Karpas-422 (cell line): ENCODE measurements at places on chromosomes 16 and 17. TPM values are rescaled to one million over a fixed set of nuclear protein-coding genes. Genes with fewer than 3 reads are reported as not detected.

GRCh38 chr17:3600529-3601205 lies 8.5 kb downstream of the TRPV1 start:
- no peaks in the 10 kb centered on the region for H3K4me1 ChIP-seq
- H3K4me3 ChIP-seq: no peak overlapping the region
- H3K36me3 ChIP-seq: no peaks in the 10 kb centered on the region

DNA sequence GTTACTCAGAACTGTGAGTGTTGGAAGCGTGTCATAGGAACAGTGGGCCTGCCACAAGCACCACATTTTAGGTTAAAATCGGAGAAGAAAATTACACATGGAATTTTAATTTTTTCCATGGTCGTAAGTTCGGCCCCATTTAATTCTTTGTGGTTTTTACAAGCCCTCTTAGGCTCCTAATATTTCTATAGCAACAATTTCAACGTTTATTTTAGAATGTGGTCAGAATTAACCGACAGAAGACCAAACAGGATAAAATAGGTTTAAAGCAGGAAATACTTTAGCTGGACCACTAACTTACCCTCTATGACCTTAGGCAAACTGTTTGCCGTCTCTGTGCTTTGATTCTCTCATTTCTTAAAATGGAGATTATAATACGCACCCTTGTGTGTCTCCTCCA lies 69.9 kb downstream of the FTO start:
- H3K4me1 ChIP-seq: peaks cover 92% of the 10 kb centered on the region
- no peak overlapping the region for H3K4me3 ChIP-seq
- peak overlapping the region; percentile 72; the same call in 1 of the 2 replicates for H3K27ac ChIP-seq
- H3K27me3 ChIP-seq: no peaks in the 10 kb centered on the region

DNA sequence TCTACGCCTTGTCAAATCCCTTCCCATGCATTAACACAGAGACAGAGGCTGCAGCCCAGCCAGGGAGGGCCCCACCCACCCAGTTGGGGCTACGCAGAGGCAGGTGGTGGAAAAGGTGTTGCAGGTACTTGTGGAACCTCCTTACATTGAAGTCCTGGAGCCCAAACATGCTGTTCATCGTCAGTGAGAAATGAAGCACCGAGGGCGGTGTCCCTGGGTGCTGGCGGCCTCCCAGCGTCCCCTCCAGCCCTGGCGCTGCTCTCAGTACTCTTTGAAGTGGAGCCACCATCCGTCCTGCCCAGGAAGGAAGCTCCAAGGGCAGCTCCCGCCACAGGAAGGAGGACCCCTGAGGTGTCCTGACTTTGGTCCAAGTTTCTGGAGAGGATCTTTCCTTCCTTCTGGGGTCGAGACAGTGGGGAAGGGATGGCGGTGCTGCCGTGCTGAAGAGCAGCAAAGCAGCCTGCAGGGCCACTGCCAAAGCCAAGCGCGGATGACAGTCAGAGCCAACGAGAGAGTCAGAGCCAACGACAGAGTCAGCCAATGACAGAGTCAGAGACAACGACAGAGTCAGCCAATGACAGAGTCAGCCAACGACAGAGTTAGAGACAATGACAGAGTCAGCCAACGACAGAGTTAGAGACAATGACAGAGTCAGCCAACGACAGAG lies 23.4 kb downstream of the LMF1 start:
- no peaks in the 10 kb centered on the region for H3K4me1 ChIP-seq
- H3K4me3 ChIP-seq: no peak overlapping the region
- DNase-seq: no peak
- peaks cover 4% of the 10 kb centered on the region; the same call in 1 of the 2 replicates for H3K36me3 ChIP-seq

DNA sequence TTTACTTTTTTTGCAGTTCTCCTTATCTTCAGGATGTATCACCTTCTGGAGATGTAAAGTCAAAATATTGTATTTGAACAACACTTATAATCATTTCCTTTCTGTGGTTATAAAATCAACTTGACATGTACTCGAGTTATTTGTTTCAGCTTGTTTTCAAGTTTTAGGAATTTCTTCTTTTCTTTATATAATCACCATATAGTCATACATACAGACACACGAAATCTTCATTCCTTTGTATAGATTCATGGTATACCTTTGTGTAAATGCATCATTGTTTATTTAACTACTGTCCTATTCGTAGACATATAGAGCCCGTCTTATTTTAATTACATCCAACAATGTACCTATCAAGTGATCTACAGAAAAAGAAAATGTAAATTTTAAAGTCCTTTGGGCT lies 40.1 kb downstream of the CMC2 start:
- H3K4me1 ChIP-seq: no peaks in the 10 kb centered on the region
- no peak overlapping the region for H3K4me3 ChIP-seq
- H3K36me3 ChIP-seq: no peaks in the 10 kb centered on the region
- DNase-seq: no peak
- no peaks in the 10 kb centered on the region for H3K27me3 ChIP-seq

GRCh38 chr17:59129814-59130213 lies 23.1 kb upstream of the TRIM37 start:
- H3K36me3 ChIP-seq: peaks cover 18% of the 10 kb centered on the region; the same call in 1 of the 2 replicates
- H3K27ac ChIP-seq: no peak overlapping the region
- DNase-seq: no peak

DNA sequence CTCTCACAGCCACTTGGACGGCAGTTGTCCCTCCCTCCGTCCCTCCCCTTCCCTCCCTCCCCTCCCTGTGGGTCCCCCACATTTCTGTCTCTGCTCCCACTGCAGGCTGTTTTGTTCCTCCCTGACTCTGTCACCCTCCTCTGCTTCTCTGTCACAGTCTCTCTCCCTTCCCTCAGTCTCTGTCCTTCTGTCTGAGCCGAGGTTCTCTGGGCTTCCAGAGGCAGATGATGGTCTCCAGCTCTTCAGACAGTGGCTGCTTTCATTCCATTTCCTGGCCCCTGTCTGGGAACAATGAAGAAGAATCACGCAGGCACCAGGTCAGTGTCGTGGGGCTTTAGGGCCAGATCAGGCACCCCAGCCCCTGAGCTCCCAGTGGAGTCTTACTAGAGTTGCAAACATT lies 8.8 kb upstream of the CYB561 start:
- H3K36me3 ChIP-seq: no peaks in the 10 kb centered on the region
- H3K27ac ChIP-seq: no peak overlapping the region
- H3K4me3 ChIP-seq: no peak overlapping the region
- peaks cover 7% of the 10 kb centered on the region for H3K4me1 ChIP-seq

DNA sequence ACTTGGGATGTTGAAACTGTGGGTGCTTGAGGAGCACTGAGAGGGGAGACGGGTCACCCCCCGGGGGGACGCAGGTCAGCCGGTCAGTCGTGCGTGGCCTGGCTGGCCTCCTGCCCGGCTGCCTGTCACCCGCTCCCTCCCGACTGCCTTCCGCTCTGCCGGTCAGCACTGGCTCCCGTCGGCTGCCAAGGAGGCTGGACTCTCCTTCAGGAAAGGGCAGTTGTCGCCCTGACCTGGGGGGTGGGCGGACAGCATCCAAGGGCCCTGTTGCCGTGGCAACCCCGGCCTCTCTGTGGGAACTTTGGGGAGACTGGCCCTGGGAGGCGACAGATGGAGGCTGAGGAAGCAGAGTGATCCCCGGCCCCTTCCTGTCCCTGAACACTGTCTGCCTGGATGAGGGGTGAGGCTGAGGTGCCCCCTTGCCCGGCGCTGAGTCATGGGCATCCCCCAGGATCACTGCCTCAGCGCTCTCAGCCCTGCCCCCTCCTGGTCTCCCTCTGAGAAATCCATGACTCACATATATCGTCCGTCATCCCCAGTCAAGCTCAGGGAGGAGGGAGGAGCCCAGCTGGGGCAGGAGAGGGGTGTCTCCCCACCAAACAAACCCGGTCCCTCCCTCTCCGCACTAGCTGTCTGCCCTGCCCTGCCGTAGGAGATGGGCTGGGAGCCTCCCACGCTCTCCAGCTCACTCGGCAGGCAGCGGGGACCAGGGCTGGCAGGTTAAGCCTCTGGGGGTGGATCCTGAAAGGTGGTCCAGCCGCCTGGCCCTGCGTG lies at the start of gene ADGRG1:
Gene ADGRG1 (plus strand): TSS at position 623 of the 774 bp plus-strand sequence. CDS start 21,658 bp downstream, outside the sequence.
- no peaks in the 10 kb centered on the region for H3K27me3 ChIP-seq
- H3K27ac ChIP-seq: no peak within 1 kb of the TSS
- no peak within 1 kb of the TSS for H3K4me3 ChIP-seq
- no peak for DNase-seq

GRCh38 chr17:5861246-5861645 lies 208.9 kb upstream of the WSCD1 start:
- no peak for DNase-seq
- no peaks in the 10 kb centered on the region for H3K4me1 ChIP-seq
- H3K36me3 ChIP-seq: no peaks in the 10 kb centered on the region
- no peak overlapping the region for H3K4me3 ChIP-seq
- H3K27ac ChIP-seq: no peak overlapping the region

Gene IQCK
- total RNA-seq: 1.3 and 4.9 TPM in 2 replicates

Gene OR1G1
- total RNA-seq: not detected in 2 replicates

Gene CA7
- total RNA-seq: not detected in 2 replicates

Gene MPO
- not detected in 2 replicates for total RNA-seq
